Posterior cingulate gyrus (tissue), 11 donors: ENCODE measurements at places on chromosomes 4 and X.

- DNase-seq: no peak
Observed at GRCh38 chr4:45120163-45120562, 393.8 kb upstream of the GNPDA2 start.

DNA sequence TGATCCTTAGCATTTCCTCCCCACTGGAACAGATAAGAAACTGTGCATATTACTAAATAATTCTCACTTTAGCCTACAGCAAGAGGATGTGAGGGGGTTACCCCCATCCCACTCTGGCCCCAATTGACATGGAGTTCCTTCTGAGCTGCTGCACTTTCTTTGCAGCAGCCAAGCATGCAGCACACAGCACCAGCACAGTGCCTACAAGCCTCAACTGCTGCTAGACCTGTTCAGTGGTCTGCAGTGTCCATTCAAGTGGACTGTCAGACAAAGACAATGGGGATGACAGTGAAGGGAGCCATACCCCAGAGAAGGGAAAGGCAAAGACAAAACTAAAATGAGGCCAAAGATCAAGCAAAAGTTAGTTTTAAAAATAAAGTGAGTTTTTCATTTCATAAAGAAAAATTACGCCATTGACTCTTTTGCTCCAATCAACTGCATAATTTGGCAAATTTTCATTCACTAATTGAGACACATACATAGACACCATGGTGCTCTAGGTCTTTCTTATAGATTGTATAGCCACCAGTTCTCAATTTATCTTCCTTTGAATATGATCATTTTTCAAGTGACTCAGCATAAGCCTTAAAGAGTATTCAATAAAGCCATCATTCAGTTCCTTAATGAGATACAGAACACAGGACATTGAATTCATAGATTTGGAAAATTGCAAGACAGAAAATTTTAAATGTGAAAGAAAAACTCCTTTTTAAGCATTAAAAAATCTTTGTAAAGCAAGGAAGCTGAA, 410.6 kb downstream of the HNRNPD start:
- DNase-seq: no peak

- no peak for DNase-seq
Observed at GRCh38 chr4:139453041-139453370, 915 bp upstream of the RAB33B start.

GRCh38 chr4:72860766-72861165, 208.8 kb downstream of the COX18 start:
- DNase-seq: no peak

- DNase-seq: no peak
Observed at GRCh38 chr4:123809864-123810263, 413.3 kb downstream of the SPRY1 start.

DNA sequence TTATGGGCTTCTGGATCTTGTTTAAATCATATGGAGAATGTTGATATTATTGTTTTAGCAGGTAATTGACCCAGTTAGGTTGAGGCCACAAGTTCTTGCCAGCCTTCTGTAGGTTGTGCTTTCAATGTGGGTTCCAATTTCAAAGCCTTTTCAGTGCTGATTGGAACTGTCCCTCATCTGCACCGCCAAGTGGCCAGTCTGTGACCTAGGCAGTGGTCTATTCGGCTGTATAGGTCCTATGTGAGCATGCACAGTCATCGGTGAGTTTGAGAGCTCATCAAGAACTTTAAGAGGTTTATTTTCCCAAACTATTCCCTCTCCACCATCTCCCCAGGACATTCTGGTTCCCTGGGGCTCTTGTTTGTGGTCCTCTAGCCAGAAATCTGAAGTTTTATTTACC, 35.7 kb downstream of the DDX53 start:
- DNase-seq: no peak

DNA sequence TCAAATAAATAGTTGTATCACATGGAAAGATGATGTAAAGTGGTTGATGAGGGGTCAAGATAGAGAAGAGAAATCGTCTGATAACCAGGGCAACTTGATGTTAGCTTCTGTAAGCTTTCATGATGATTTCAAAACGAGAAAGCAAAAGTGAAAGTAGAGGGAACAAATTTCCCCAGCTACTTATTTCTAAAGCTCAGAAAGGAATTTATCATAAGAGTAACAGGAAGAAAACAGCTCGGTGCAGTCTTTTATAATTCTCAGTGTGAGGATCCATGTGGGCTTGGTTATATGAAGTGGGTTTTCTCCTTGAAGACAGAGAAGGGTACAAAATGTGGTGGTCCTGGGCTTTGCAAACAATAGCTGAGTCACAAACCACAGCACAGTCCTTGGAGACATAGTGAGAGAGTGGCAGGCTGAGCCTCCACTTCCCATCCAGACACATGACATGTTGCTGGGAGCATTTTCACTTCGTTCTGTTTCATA, 32.1 kb upstream of the GLRA2 start:
- no peak for DNase-seq

DNA sequence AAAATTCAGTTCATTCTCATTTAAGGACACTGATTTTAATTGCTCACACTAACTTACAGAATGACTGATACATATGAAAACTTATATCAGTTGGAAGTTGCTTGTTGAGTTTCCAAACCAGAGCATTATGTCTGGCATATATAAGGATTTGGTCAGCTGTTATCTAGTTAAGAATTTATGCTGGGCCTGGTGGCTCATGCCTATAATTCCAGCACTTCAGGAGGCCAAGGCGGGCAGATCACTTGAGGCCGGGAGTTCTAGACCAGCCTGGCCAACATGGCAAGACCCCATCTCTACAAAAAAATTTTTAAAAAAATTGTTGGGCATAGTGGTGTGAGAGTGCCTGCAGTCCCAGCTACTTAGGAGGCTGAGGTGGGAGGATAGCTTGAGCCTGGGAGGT, 73.1 kb downstream of the SPRY1 start:
- no peak for DNase-seq

DNA sequence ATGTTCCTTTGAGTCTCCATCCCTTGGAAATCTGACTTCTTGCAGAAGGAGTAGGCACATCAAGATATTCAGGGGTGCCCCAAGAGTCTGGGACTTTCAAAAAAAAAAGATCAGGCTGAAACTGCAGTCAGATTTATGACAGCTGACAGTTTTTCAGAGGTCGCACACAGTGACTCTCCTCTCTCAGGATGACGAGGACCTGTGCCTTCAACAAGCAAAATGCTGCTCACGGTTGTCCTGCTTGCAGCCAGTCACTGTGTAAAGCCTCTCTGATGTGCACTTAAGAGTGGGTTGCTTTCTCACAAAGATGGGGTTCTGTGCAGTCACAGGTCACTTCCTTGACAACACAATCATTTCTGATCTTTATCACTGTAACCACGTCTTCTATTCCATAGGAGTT, 178.2 kb downstream of the PTTG2 start:
- DNase-seq: no peak
